ENCODE measurements at places on chromosomes 1 and 21. TPM values are rescaled to one million over a fixed set of nuclear protein-coding genes. Genes with fewer than 3 reads are reported as not detected.

The SPATA46 gene
- total RNA-seq, result not detected

The ATP1A2 gene
- not detected for total RNA-seq

The FAM72B gene
- total RNA-seq, result 30.8 TPM

The DMBX1 gene
- 0.08 TPM for total RNA-seq

The NUDC gene
- total RNA-seq, result 85.1 TPM

The CD84 gene
- 14.0 TPM for total RNA-seq

The RGS4 gene
- not detected for total RNA-seq

The MYBPH gene
- not detected for total RNA-seq

The HORMAD1 gene
- 0.40 TPM for total RNA-seq

The TAS1R1 gene
- total RNA-seq, result not detected

The FDPS gene
- 271 TPM for total RNA-seq

The CELA2A gene
- not detected for total RNA-seq

The HRNR gene
- total RNA-seq, result not detected

The GSTM4 gene
- 17.0 TPM for total RNA-seq

The KCND3 gene
- total RNA-seq, result not detected

The NUF2 gene
- 75.2 TPM for total RNA-seq

The SYF2 gene
- 37.1 TPM for total RNA-seq

The KCNE2 gene
- not detected for total RNA-seq

The HCRTR1 gene
- not detected for total RNA-seq

The GFI1 gene
- 48.3 TPM for total RNA-seq

The AK5 gene
- total RNA-seq, result 1.2 TPM

The S100A10 gene
- total RNA-seq, result 540 TPM
